ENCODE measurements at places on chromosomes 13 and 19. TPM values are rescaled to one million over a fixed set of nuclear protein-coding genes. Genes with fewer than 3 reads are reported as not detected.

Gene FEM1A
- 2.3 TPM for polyA plus RNA-seq

Gene ACP7
- polyA plus RNA-seq = 0.13 TPM

DNA sequence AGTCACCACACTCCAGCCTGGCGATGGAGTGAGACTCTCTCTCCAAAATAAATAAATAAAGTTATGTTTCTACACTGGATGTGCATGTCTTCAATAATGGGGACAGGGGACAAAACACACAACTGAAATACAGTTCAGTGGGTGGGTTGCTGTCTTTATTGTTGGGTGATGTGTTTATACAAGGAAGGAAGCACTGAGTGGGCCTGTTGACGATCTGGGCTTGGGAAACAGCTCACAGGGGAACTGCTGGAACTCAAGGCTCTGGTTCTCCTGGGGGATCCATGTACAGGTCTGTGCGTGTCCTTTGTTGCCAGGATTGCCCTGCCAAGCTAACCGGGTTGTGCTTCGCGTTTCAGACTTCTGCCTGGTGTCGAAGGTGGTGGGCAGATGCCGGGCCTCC lies 18.9 kb downstream of the SPINT2 start:
- no peaks in the 10 kb centered on the region for H3K27me3 ChIP-seq
- no peak for DNase-seq
- no peaks in the 10 kb centered on the region for H3K36me3 ChIP-seq
- peaks cover 49% of the 10 kb centered on the region for H3K4me1 ChIP-seq
- no peak overlapping the region for H3K27ac ChIP-seq

Gene TEX26
- 0.53 TPM for polyA plus RNA-seq

Gene GFY
- polyA plus RNA-seq = not detected

DNA sequence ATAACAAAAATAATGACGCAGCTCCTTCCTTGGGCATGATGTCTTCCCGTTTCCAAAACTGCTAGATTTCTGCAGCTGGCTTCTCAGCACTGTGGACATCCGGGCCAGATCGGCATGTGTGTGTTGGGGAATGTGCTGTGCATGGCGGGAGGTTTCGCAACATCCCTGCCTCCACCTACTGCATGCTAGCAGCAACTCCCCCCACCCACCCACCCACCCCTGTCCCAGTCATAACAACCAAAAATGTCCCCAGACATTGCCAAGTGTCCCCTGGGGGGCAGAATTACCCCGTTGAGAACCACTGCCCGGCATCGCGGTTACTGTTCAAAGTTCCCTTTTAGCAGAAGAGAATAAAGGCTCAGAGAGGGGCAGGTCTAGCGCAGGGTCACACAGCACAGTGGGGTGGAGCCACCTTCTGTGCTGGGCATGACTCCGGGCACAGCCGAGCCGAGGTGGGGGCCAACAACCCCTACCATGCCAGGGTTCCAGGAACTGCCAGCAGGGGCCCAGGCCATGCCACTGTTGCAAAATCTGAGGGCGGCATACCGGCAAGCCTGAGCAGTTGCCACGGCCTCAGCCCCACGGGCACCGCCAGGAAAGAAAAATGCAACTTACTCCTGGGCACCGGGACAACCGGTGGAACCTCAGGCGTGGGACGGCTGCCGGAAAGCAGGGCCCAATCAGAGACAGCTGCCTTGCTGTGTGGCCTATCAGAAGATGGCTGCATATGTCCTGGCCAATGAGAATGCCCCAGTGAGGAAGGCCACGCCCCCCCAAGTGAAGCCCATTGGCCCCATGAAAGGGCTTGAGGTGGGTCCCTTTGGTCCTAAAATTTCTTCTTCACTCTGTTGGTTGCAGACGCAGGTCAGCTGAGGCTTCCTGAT lies 22.5 kb upstream of the NFIC start:
- H3K27ac ChIP-seq = peak overlapping the region; percentile 73
- no peaks in the 10 kb centered on the region for H3K27me3 ChIP-seq
- peak overlapping the region; percentile 24 for H3K4me3 ChIP-seq
- peaks cover 16% of the 10 kb centered on the region for H3K4me1 ChIP-seq
- no peaks in the 10 kb centered on the region for H3K36me3 ChIP-seq
- peak; percentile 85 for DNase-seq

DNA sequence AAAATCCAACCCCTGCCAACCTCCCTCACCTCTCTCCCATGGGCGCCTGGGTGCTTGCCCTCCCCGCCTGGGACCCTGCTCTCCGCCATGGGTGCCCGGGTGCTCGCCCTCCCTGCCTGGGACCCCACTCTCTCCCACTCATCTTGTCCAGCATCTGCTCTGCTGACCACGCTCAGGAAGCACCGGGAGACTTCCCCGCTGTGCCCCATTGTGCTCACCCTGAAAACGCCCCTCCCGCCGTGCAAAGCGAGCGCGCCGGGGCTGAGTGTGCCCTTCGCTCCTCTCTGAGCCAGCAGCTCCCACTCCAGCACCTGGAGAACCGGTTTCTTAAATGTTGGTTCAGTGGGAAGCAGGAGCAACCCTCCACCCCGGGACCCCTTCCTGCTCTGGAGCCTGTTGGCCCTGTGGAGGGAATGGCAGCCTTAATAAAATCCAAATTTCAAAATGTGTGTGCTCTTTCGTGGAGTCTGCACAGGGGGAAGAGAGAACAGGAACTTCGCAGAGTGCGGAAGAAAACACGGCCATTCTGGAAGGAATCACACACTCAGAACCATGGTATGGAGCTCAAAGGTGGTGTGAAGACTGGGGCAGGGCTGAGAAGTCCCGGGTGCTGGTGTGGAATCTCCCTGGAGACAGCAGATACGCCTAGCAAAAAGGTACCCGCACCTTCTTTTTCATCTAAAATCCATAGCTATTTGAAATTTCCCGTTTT lies 23.1 kb upstream of the CDC16 start:
- H3K4me1 ChIP-seq = no peaks in the 10 kb centered on the region
- H3K27ac ChIP-seq = no peak overlapping the region
- H3K36me3 ChIP-seq = no peaks in the 10 kb centered on the region
- no peak overlapping the region for H3K4me3 ChIP-seq
- H3K27me3 ChIP-seq = peaks cover 5% of the 10 kb centered on the region

GRCh38 chr19:45404557-45405434 lies at the start of gene PPP1R13L:
PPP1R13L (minus strand) TSS chr19:45405069; CDS start chr19:45398318, 6,751 bp downstream.
- peaks cover 30% of the 10 kb centered on the region for H3K4me1 ChIP-seq
- H3K27ac ChIP-seq = peak within 1 kb of the TSS; percentile 92
- H3K27me3 ChIP-seq = no peaks in the 10 kb centered on the region
- peak; percentile 86 for DNase-seq

Gene SIAH3
- 0.11 TPM for polyA plus RNA-seq

DNA sequence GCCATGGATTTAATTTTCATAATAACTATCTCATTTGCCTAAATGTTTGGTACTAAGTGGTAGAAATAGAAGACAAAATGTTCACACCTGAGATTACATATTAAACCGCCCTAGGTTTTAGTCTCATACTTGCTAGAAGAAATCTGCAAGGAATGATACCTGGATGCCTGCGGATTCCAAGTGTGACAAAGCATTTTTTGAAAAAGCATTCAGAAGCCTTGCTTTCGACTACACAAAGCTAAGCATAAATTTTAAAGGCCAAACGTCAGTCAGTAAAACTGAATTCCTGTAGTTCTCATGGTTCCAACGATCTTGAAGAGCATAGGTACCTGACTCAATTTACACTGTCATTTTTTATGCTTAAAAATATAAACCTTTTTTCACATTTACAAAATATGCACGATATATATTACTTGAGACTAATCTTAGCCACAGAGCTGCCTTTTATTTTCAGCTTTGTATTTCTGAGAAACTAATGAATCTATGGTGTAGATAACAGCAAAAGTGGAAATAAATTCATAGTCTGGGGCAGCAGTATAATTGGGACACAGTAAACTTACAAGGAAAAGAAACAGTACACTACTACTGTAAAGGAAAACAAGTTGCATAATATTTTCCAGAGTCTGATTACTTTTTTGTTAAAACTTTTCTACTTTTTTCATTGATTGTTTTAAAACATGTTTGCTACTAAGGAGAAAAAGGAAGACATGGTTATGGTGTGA lies 1.2 kb upstream of the LRRC63 start:
- no peaks in the 10 kb centered on the region for H3K27me3 ChIP-seq
- peaks cover 3% of the 10 kb centered on the region for H3K4me1 ChIP-seq
- H3K27ac ChIP-seq = peak overlapping the region; percentile 63
- no peaks in the 10 kb centered on the region for H3K36me3 ChIP-seq

Gene FCHO1
- polyA plus RNA-seq = 1.7 TPM

DNA sequence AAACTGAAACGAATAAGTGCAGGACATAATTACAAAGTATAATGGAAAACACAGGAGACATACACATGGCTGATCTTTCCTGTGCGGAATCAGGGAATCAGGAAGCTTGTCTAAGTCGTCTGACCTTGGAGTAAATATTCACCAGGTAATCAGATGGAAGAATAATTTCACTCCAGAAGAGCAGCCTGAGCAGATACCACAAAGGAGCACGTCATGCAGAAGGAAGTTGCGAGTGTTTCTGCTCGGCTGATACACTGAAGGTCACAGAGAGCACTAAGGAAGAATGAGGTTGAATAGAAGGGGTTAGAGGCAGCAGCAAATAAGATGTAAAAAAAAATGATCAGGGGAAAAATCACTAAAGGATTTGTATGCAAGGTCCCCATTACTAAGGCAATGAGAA lies 122.3 kb upstream of the GPC6 start:
- H3K36me3 ChIP-seq = no peaks in the 10 kb centered on the region
- no peak overlapping the region for H3K4me3 ChIP-seq
- no peak overlapping the region for H3K27ac ChIP-seq
- no peaks in the 10 kb centered on the region for H3K4me1 ChIP-seq
- no peak for DNase-seq

- no peaks in the 10 kb centered on the region for H3K4me1 ChIP-seq
- no peak overlapping the region for H3K4me3 ChIP-seq
- H3K36me3 ChIP-seq = no peaks in the 10 kb centered on the region
- H3K27me3 ChIP-seq = no peaks in the 10 kb centered on the region
- no peak for DNase-seq
Observed at GRCh38 chr13:36358175-36358718, 12.1 kb upstream of the SPART start.

GRCh38 chr19:57708641-57709361 lies at the start of gene ZNF154:
ZNF154 (minus strand) TSS chr19:57709204; CDS start chr19:57708971, 233 bp downstream.
- peak; percentile 50 for DNase-seq
- peak within 1 kb of the TSS; percentile 59 for H3K27ac ChIP-seq
- H3K4me3 ChIP-seq = peak within 1 kb of the TSS; percentile 51
- peaks cover 3% of the 10 kb centered on the region for H3K4me1 ChIP-seq

GRCh38 chr19:33220735-33221134 lies 4.9 kb downstream of the SLC7A10 start:
- H3K4me3 ChIP-seq = no peak overlapping the region
- DNase-seq = no peak
- no peak overlapping the region for H3K27ac ChIP-seq
- no peaks in the 10 kb centered on the region for H3K36me3 ChIP-seq
- peaks cover 18% of the 10 kb centered on the region for H3K27me3 ChIP-seq

- no peak overlapping the region for H3K4me3 ChIP-seq
- H3K27ac ChIP-seq = no peak overlapping the region
- no peaks in the 10 kb centered on the region for H3K27me3 ChIP-seq
Observed at GRCh38 chr13:34587576-34587975, 354.5 kb upstream of the NBEA start.

DNA sequence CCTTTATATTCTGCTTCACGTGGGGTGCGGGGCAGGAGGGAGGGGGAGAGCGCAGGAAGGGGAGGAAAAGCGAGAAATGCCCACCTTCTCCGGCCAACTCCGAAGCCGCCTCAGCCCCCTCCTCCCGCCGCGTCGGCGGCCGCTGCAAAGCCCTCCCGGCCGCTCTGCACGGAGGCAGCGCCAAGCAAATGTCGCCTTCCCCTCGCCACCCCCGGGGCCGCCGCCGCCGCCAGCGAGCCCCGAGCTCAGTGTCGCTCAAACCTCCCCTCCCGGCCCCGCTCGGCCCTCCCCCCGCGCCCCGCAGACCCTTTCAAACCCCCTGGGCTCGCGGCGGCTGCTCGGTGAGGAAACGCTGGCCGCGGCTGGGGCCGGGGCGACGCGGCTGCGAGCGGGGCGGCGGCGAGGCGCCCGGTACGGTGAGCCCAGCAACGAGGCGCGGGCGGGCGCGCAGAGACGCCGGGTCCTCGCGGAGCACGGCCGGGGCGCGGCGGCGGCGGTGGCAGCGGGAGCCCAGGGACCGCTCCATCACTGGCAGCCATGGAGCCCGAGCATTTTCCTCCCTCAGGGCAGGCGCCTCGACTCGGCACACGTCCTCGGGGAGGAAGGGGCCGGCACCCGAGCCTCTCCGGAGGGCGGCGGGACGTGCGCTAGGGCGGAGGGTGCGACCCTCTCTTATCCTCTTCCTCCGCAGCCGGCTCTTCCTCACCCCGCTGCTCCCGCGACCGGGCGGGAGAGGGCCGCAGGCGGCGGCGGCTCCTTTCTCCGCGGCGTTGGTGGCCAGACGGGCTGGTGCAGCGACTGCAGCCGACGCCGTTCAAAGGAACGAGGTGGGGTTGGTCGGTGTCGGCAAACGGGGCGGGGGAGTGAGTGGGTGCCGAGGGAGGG lies 463 bp upstream of the TSC22D1 start:
- no peak for DNase-seq
- peak overlapping the region; percentile 99 for H3K27ac ChIP-seq

Gene ATP4A
- not detected for polyA plus RNA-seq

- H3K27me3 ChIP-seq = no peaks in the 10 kb centered on the region
- no peaks in the 10 kb centered on the region for H3K4me1 ChIP-seq
- H3K27ac ChIP-seq = no peak overlapping the region
- H3K4me3 ChIP-seq = no peak overlapping the region
Observed at GRCh38 chr13:104869501-104869900, 1666.0 kb downstream of the EFNB2 start.

- DNase-seq = no peak
- peak overlapping the region; percentile 90 for H3K27ac ChIP-seq
- H3K36me3 ChIP-seq = no peaks in the 10 kb centered on the region
Observed at GRCh38 chr19:3370728-3371591, 4.6 kb downstream of the NFIC start.

DNA sequence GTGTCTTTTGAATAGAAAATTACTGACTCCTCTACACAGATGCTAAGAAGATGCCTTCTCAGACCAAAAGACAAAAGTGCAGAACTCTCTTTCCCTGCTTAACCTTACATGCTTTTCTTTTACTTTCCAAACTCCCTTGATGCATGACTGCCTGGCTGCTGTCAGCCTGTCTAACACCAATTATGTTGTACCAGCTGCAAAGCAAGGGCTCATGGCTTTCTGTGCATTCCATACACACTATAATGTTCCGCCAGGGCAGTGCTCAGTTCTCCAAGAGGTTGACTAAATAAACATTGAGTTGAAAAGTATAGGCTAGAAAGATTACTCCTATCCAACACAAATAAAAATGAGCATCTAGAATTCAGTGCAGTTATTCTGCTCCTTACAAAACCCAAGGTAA lies 330.4 kb upstream of the NBEA start:
- DNase-seq = no peak
- no peaks in the 10 kb centered on the region for H3K4me1 ChIP-seq
- H3K27ac ChIP-seq = no peak overlapping the region
- H3K4me3 ChIP-seq = no peak overlapping the region

DNA sequence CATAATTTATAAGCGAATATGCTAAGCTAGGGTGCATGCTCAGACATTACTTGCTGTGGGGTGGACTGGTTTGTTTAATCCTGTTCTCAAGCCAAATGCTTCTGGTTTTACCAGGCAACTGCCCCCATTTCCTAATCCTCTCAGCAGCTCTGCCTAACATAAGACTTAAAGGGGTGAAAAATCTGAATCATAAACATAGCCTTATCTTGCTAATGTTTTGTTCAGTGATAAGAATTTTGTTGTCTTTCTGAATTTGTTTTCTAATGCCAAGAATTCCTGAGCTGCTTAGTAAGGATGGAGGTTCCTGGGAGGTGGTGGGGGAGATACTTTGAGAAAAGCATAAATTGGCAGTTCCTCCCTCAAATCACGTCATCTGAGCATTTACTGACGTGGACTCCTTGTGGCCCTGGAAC lies 42.7 kb downstream of the ING1 start:
- H3K27ac ChIP-seq = no peak overlapping the region
- no peaks in the 10 kb centered on the region for H3K4me1 ChIP-seq
- no peak overlapping the region for H3K4me3 ChIP-seq
